ENCODE measurements at places on chromosomes 7 and 10.

DNA sequence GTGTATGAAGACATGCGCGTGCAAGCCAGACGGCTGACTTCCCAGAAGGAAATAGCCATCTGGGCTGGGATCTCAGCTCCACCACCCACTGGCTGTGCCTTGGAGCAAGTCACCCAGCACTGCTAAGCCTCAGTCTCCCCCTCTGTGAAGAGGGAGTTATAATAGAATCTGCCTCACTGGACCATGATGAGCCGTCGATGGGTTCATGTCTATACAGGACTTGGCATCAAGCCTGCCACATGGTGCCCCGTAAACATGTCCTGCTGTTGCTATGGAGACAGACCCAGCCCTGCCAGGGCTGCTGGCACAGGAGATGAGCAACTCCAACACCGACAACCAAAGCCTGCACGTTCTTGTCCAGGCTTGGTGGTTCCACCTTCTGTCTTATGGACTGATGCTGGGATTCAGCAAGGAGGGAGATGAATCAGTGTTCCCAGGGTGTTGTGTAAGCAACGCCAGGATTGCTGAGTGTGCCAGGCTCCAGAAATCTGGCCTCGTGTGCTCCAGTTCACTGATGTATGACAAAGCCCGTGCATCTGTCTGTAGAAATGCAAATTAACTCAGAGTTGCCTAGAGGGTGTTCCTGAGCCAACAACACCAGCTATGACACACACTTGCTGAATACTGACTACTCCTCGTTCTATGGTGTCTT, 5.6 kb downstream of the GPR15LG start:
- DNase-seq = peak; percentile 79

DNA sequence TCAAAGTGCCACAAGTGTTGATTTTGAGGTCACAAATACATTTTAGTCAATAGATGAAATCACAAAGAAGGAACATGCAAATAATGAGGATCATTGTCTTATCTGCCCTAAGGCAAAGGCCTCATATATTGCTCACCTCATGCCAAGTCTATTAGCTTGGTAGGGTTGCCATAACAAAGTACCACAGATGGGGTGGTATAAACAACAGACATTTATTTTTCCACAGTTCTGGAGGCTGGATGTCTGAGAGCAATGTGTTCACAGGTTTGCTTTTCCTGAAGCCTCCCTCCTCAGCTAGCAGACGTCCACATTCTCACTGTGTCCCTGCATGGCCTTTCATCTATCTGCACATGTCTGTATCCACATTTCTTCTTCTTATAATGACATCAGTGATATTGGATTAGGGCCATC, 59.6 kb downstream of the RELN start:
- DNase-seq = no peak

DNA sequence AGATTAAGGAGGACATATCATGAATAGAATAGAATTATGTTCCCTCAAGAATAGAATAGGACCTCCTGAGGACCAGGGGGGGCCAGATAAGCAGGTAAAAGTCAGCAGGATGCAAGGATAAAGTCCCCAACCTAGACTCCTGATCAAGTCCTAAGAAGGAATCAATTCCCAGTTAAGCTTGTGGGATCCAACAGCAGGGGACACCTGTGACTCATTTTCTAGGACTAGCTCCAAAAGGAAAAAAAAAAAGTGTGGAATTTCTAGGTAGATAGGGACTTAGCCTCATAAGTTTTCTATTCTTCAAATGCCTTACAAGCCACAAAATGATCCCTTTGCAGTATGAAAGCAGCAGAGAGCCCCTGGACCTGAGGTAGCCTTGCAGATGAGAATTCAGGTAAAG, 336.2 kb downstream of the WDR11 start:
- DNase-seq = no peak

- no peak for DNase-seq
These were observed 89.9 kb downstream of the PAXIP1 start for GRCh38 chr7:154912871-154913637.

GRCh38 chr10:96238646-96239623, 32.4 kb downstream of the BLNK start:
- no peak for DNase-seq

DNA sequence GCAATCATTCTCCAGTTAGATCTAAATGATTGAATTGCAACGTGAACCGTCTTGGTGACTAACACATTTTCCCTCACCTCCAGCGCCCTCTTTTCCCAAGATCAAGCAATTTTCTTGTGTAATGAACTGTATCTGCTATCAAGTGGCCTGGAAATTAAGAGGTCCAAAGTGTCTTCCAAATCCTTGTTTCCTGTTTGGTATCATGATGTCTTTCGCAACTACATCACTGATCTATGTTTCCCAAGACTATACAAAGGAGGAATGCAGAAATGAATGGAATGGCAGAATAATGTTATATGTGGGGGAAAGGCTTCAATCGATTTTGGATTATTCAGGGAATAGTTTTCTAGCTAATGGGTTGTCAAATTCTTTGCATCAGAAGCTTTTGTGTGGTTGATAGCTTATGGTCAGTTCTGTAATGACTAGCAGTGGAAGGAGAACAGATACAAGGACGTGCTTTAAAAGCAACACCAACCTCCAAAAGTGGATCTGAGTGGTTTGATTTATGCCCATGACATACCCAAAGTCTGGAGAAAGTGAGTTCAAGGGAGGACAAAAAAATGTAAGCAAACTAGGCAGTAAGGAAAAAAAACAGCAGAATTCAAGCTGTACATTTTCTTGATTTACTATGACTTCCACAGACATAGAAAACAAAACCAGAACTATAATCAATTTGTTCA, 14.6 kb upstream of the ZEB1 start:
- DNase-seq = no peak

- no peak for DNase-seq
These were observed 65.1 kb upstream of the MPP7 start for GRCh38 chr10:28367929-28368484.

GRCh38 chr10:43220657-43221418, 46.0 kb downstream of the RASGEF1A start:
- DNase-seq = no peak

DNA sequence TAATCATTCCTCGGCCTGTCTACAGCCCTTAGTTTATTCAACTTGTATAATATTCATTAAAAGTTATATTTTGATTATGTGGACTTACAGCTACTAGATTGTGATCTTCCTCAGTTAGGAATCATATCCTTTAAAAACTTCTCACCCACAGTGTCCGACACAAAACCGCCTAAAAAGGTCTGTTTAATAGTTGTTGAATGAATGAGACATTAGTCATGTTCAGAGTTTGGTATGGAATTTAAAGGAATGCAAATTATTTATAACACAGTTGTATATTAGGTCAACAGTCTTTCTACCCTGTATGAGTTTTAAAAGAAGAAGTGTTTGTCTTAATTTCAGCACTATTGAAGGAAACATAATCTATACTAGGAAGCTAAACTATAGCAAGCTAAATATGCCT, 390.0 kb downstream of the ARL4A start:
- no peak for DNase-seq

GRCh38 chr10:64332551-64332950, 811.4 kb downstream of the REEP3 start:
- DNase-seq = no peak

DNA sequence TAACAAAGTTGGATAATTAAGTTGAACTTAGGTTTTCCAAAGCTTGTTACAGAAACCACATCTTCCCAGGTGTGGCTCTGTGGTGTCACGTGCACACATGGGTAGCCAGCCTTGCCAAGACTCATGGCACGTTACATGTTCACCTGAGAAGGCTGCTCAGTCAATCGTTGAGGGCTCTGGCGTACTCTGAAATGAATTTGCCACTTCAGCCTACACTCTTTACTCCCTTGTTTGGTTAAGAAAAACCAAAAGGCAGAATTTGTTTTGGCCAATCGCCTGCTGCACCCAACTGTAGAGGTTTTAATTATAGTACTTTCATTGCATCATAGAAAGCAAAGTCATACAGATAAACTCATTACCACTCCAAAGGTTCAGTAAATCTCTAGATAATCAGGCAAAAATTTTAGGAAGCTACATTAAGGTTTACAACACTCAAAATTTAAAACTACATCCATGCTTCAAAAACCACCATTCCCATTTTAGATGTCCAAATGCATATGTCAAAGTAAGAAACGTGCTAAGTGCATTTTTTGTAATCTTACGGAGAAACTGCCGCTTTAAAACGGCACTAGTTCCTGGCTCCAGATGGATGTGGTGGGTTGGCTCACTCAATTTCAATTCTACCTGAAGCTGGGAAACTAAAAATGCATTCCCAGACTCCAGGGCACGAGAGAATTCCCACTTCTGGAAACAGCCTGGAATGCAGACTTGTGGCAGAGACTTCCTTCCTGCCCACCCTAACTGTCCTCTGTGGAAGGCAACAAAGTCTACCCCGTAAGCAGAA, 88.4 kb downstream of the DIP2C start:
- DNase-seq = no peak

DNA sequence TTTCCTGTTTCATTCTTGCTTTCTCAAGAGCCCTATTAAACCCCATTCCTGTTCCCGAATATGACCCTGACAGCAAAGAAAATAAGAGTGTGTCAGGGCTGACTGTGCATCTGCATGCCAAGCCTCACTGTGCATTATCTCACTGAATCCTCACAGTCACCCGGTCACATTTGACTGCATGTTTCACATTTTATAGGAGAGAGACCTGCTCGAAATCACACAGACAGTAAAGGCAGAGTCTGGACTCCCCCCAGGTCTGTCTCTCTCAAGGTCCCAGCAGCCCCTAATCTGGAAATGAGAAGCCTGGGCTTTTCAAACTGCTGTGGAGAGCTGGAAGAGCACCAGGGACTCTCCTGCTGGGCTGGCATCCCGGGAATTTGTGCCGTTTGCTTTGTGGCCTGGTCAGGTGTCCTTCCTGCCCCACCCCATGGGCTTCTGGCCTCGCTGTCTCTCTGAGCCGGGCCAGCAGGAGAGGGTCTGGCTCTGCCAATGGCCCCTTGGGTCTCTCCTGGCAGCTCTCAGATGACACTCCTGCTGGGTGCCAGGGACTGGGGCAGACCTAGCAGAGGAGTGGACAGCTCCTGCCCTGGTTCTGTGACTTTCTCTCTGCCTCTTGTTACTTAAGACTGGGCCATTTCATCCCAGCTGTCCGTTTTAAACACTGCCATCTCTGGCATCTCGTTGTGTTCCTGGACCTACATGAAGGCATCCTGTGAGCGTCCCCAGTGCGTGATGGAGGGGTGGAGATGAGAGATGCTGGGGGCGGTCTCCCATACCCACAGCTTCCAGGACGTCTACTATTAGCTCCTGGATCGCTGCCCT, 173.6 kb downstream of the ARHGAP12 start:
- no peak for DNase-seq
